ENCODE measurements at places on chromosomes 13 and 19.

DNA sequence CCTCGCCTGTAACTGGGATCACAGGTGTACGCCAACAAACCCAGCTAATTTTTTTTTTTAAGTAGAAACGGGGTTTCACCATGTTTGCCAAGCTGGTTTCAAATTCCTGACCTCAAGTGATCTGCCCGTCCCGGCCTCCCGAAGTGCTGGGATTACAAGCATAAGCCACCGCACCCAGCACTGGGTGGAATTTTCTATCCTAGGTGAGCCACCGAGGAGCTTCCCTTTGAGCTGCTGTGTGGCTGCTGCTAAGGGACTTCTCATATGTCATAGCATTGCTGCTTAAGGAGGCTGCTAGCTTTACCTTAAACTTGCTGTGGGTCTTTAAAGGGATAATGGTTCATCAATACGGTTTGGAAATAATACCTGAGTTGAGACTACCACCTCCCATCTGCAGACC lies 2.9 kb upstream of the AMER2 start:
- DNase-seq, result no peak

DNA sequence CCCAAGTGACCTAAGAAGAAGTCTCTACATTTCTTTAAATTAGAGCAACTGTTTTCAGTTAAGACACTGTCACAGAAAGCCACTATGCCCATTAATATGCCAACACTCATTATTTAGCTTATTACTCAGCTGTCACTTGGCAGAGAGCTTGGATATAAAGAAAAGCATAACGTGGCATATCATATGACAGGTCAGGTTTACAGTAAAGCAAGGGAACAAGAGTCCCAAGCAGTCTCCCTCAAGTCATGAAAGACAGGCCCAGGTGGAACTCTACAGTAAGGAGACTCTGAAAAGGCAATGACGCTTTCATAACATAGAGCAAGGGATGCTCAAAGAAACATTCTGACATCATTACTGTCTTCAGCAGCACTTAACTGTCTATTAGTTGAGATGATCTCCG lies 6.3 kb downstream of the LHFPL6 start:
- DNase-seq, result no peak

GRCh38 chr13:35208587-35208986 lies 266.5 kb downstream of the NBEA start:
- DNase-seq, result no peak

DNA sequence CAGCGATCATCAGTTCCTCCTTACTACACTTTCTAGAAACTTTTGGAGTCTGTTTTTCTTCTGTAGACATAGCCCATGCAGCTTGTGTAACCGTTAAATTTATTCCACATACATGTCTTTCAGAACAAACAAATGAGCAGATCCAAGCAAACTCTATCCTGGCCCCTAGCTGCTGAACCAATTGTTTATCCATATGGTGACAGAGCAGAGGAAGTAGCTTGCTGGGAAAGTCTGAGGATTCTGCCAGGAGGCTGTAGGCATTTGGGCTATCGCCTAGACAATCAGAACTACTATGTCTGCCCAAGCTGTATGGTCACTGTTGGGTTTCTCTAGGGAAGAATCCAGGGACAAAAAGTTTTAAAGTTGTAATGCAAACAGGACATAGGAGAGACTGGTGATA lies 343.7 kb downstream of the SPRY2 start:
- DNase-seq, result no peak

GRCh38 chr19:47839411-47839810 lies 17.7 kb downstream of the CRX start:
- no peak for DNase-seq

DNA sequence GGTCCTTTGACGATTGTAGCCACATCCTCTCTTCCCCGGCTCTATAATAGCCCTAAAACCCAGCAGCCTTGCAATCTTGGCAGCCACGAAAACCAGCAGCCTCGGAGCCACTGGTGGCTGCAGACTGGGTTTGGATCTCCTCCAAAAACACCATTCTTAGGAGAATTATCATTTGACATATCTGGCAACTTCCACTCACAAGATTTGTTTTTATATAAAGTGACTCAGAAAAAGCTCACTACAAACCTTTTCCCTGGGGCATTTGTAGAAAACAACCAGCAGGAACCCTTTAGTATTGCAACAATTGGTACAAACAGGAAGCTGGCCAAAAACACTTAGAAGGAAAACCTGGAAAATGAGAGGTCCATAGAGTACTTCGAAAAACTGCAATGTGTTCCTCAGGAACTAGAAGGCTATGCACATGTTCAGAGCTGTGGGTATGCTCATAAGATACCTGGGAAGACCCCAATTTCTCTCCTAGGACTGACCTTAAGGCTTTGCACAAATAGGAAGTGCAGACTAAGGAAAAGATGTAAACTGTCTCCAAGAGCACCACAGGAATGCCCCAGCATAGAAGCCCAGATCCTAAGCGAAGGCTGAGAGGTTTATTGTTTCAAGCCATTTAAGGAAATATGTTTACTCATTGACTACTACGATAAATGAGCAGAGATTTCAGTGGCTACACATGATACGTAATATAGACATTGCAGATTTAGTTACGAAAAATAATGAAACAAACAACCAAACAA lies 71.2 kb downstream of the MYO16 start:
- no peak for DNase-seq

- DNase-seq, result no peak
Observed at GRCh38 chr19:58407658-58408151, 744 bp upstream of the ZNF584 start.

DNA sequence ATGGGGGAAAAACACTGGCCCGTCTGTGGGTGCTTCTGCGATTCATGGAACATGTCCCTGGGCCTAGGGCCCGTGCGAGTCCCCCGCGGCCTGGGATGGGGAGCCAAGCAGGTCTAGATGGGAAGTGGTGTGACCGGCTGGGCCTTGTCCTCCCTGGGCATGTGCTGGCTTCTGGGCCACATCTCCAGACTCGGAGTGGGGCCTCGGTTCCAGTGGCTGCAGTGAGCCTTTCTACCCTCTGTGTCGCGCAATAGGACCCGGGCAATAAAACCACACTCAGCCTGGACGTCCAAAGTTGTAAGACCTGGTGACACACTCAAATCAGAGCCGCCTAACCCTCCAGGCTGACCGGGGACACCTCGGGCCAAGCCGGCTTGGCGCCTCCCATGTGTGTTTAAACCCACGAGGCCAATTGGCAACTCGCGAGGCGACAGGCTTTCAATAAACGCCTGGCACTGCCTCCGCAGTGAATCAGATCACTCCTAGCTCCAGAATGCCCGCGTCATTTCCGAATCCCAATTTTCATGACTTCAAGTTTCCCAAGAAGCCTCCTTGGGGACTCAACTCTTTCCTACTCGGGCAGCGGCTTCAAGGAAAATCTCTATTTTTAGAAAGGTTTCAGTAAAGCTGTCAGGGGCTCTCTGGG lies 57.3 kb downstream of the KLF2 start:
- DNase-seq, result no peak

DNA sequence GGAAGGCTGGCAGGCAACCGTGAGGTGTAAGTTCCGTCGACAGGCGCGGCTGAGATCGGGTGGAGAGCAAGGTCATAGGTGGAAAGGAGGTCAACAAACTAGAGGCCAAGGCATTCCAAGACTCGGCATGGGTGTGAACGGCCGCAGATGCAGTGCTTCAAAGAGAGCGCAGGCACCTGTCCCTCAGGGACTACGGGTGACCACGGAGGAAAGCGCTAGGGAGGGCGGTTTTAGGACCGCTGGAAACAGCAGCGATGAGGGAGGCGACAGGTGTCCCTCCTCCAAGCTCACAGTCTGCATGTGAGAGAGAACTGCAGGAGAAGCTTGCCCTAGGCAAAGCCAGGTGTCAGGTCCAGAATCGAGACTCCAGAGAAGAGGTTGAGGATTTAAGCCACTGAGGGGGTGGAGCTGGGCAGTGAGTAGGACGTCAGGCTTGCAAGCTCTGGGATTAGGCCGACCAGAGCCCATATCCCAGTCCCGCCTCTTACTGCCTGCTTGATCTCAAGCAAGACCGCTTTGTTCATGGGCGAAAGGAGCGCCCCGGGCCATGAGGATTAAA lies 1.6 kb upstream of the MLNR start:
- no peak for DNase-seq

- DNase-seq, result no peak
Observed at GRCh38 chr13:89514534-89515312, 1832.8 kb upstream of the MIR17HG start.

- DNase-seq, result no peak
Observed at GRCh38 chr13:40384976-40385857, 281.2 kb downstream of the FOXO1 start.

- no peak for DNase-seq
Observed at GRCh38 chr13:21075011-21075378, 13.6 kb upstream of the LATS2 start.

DNA sequence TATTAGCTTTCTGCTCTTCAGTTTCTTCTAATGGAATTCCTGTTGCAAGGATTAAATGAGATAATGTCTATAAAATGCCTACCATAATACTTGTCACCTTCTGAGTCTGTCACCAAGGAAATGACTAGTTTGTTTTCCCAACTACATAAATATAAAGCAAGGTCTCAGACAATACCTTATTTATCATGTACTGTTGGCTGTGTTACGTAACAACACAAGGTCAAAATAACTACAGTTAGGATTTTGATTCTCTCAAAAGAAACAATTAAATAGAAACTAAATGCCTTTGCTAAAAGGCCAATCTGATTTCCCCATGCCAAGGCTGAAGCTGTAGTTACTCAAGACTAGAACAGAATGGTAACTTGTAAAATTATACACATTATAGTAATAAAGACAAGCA lies 134.5 kb downstream of the PCDH9 start:
- no peak for DNase-seq

DNA sequence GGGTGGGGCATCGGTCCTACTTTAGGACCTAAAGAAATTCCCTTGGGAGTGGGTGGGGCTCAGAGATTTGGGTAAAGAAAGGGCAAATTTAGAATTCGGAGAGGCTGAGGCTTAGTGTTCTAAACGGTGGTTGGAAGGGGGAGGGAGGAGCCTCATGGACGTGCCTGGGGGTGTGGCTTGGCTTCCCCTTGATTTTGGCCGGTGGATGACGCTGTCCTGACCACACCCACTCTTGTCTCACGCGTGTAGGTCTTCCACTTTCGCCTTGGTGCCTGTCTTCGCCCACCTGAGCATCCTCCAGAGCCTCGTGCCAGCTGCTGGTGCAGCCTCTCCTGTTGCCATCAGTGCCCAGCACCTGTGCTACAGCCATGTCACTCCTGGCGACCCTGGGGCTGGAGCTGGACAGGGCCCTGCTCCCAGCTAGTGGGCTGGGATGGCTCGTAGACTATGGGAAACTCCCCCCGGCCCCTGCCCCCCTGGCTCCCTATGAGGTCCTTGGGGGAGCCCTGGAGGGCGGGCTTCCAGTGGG lies 1.2 kb upstream of the NUP62 start:
- no peak for DNase-seq

GRCh38 chr13:31947105-31947504 lies 84.5 kb upstream of the FRY start:
- no peak for DNase-seq

DNA sequence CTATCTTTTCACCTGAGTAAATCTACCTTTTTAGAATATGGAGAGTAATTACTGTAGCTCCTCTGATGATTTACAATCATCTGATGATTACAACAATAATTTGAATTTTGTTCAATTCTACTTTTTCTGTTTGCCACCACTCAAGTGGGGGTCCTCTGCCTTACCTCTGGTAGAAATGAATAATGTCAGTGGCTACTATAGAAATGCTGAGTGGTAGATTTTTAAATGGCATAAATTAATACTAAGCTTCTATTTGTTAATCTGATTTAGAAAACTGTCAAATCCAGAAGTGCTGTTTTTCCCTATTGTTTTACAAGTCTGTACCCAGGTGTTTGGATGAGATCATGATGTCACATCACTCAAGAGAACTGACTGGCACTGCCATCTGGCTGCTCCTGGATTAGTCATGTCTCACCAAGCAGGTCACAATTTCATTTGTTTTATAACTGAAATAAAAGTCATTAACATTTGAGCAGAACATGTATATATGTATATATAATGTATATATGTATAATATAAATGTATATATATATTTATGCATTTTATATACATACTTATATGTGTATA lies 494.8 kb downstream of the TBC1D4 start:
- DNase-seq, result no peak

DNA sequence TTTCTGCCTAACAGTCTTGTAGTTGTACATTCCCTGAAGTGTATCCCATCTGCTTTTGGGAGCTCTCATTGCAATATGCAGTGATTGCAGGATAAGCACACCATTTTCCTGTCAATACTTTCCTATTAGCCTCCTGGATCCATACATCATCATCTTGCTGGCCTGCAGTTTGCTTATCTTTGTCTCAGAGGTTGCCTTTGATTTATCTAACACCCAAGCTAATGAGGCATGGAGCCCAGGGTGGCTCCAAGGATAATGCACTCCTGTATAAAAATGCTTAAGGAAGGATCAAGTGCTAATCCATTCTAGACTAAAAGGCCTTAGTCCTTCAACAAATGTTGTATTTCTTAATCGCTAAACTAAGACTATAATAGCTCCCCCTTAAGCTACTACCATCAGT lies 161.6 kb upstream of the OBI1 start:
- DNase-seq, result no peak

GRCh38 chr19:11017275-11018035 lies 56.6 kb downstream of the SMARCA4 start:
- DNase-seq, result no peak

DNA sequence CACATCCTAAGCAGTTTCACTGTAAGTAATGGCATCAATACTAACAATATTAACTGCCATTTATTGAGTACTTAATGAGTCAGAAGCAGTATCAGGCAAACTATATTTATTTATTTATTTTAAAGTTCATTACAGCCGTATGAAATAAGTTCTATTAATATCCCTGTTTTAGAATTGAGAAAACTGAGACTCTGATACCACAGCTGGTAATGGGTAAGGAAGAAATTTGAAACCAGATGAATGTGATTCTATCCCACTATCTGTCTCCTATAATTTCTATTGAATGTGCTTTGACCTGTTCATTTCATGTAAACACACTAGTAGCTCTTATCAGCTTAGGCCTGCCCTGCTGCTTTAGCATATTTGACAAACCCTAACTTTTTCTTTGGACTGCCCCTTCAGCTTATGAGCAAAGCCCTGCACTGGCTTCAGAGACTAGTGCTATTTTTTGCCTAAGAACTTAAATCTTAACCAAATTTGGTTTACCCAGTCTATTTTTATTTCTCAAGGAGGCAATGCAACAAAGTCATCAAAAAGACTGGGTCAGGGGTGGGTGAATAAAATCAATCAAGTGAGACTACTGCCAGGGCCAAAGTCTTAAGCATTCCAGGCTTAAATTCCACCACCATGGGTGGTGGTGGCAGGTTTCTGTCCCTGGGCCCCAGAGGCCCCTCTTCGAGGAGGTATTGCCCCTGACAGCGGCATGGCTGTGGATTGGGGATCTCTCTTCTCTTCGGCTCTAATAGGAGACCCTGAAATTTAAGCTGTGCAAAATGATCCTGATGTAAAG lies 143.4 kb downstream of the DLEU7 start:
- no peak for DNase-seq

All from renal cortex interstitium (tissue), 15 donors.